Liver (tissue), 10 donors: ENCODE measurements at places on chromosomes 3 and 15. TPM values are rescaled to one million over a fixed set of nuclear protein-coding genes. Genes with fewer than 3 reads are reported as not detected.

DNA sequence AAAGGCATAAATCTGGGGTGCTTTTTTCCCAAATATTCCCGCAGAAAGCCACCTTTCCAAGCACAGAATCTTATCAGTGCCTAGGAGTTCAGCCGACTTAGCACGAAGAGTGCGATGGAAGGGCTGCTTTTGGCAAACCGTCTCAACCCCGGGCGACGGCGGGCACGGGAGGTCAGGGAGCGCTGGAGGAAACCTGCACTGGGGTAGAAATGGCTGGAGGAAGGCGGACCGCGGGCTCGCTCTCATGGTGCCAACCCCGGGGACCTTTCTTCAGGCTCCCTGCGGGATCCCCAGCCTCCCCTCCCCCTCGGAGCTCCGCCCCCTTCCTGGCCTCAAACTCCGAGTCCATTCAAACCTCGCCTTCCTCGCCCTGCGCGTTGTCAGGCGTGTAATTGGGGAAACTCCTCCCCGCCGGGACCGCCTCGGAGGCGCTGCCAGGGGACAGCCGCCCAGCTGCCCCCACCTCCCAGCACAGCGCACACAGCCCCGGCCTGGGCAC lies at the start of gene GABRG3:
Gene GABRG3, plus strand, starts transcription at position 470 of the 499 bp plus-strand sequence.
- H3K27me3 ChIP-seq: peaks cover 3% of the 10 kb centered on the region
- no peaks in the 10 kb centered on the region for H3K36me3 ChIP-seq
- H3K27ac ChIP-seq: no peak within 1 kb of the TSS
- DNase-seq: no peak
- no peaks in the 10 kb centered on the region for H3K4me1 ChIP-seq
- no peak within 1 kb of the TSS for H3K4me3 ChIP-seq

Gene PLA2G4D
- not detected for total RNA-seq

DNA sequence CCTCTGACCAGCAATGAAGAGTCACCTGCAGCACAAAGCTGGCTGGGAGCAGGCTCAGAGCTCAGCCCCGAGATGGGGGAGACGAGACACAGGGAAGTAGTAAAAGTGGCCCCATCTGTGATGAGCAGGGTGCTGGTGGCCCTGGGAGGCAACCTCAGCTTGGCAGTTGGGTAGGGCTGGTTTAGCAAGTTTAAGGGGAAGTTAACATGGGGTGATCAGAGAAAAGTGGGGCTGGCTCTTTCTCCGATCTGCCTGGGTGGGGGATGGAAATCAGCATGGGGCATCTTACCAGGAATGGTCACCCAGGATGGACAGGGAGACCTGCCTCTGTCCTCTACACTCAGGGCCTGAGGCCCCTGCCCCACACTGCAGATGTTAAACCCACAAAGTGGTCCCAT lies 29.9 kb upstream of the SFMBT1 start:
- DNase-seq: no peak
- no peak overlapping the region for H3K27ac ChIP-seq
- no peaks in the 10 kb centered on the region for H3K36me3 ChIP-seq
- H3K27me3 ChIP-seq: no peaks in the 10 kb centered on the region

DNA sequence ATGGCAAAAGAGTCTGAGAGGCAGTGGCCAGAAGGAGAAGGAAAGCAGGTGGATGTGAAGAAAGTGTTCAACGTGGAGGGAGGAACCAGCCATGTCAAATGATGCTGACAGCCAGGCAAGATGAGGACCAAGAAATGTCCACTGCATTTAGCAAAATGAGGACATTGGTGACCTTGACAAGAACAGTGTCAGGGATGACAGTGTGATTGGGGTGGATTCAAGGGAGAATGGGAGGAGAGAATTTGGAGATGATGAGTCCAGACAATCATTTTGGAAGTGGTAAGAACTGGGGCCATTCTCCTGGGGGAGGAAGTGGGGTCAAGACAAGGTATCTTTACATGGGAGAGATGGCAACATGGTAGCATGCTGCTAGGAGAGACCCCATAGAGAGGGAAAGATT lies 47.4 kb downstream of the CPN2 start:
- no peaks in the 10 kb centered on the region for H3K36me3 ChIP-seq
- no peaks in the 10 kb centered on the region for H3K4me1 ChIP-seq
- no peaks in the 10 kb centered on the region for H3K27me3 ChIP-seq

DNA sequence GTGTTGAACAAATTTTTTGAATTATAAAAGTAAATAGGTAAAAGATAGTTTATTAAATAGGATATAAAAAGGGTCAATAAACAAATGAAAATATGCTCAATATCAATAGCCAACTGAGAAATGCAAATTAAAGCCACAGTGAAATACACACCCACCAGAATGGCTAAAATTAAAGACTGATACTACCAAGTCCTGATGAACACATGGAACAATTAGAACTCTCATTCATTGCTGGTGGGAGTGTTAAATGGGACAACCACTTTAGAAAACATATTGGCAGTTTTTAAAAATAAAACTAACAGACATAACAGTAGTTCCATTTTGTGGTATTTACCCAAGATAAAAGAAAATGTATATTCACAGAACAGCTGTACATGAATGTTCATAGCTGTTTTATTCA lies 41.2 kb downstream of the CCDC32 start:
- no peaks in the 10 kb centered on the region for H3K36me3 ChIP-seq
- DNase-seq: no peak
- peaks cover 2% of the 10 kb centered on the region for H3K4me1 ChIP-seq
- H3K27ac ChIP-seq: no peak overlapping the region

Gene PLA2G4E
- not detected for total RNA-seq

DNA sequence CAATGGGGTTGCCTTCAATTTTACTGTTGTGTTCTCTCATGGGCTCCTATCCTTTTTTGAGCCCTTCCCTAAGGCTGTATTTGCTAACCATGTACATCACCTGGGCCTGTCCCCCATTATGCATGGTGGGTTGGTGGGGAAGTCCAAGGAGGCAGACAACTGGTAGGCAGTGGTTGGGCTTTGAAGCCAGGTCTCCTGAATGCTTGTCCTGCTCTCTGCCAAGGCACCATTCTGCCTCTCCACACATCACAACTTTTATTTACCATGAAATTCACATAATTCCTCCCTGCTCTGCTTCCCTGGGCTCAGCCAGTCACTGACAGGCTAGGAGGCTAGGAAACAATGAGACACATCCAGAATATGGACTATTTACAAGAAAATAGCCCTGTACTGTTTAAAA lies 41.0 kb upstream of the COPB2 start:
- no peak overlapping the region for H3K4me3 ChIP-seq
- DNase-seq: no peak
- no peaks in the 10 kb centered on the region for H3K27me3 ChIP-seq
- H3K27ac ChIP-seq: no peak overlapping the region

Gene GLDN
- 0.50 TPM for total RNA-seq

DNA sequence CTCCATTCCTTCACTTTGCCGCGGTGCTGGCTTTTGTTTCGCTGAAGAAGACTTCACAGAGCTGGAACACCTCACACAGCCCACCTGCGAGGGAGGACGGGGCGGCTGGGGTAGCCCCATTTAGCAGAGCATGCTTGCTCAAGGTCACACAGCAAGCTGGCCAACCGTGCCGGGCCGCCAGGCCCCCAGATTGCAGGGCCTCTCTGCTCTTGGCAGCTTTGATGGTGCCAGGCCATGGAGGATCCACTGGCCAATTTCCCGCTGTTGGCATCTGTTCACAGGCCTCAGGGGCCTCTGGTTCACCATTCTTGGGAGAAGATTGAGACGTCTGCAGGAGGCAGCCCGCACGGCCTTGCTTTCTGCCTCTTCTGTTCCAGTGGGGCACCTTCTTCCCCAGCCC lies 77.9 kb upstream of the LINGO1 start:
- no peaks in the 10 kb centered on the region for H3K27me3 ChIP-seq
- no peaks in the 10 kb centered on the region for H3K36me3 ChIP-seq
- no peak overlapping the region for H3K4me3 ChIP-seq
- H3K4me1 ChIP-seq: no peaks in the 10 kb centered on the region
- no peak for DNase-seq
- no peak overlapping the region for H3K27ac ChIP-seq

Gene OSTN
- not detected for total RNA-seq

Gene CX3CR1
- 0.33 TPM for total RNA-seq

- no peaks in the 10 kb centered on the region for H3K36me3 ChIP-seq
- H3K27me3 ChIP-seq: no peaks in the 10 kb centered on the region
- no peak overlapping the region for H3K4me3 ChIP-seq
- H3K27ac ChIP-seq: no peak overlapping the region
- no peaks in the 10 kb centered on the region for H3K4me1 ChIP-seq
These were observed 310.2 kb downstream of the TBC1D5 start for GRCh38 chr3:17432236-17432635.

- H3K27me3 ChIP-seq: no peaks in the 10 kb centered on the region
- H3K27ac ChIP-seq: no peak overlapping the region
- no peaks in the 10 kb centered on the region for H3K36me3 ChIP-seq
- no peak overlapping the region for H3K4me3 ChIP-seq
- H3K4me1 ChIP-seq: peaks cover 8% of the 10 kb centered on the region
These were observed 73.6 kb upstream of the CGNL1 start for GRCh38 chr15:57302640-57303257.

Gene PIERCE2
- not detected for total RNA-seq

DNA sequence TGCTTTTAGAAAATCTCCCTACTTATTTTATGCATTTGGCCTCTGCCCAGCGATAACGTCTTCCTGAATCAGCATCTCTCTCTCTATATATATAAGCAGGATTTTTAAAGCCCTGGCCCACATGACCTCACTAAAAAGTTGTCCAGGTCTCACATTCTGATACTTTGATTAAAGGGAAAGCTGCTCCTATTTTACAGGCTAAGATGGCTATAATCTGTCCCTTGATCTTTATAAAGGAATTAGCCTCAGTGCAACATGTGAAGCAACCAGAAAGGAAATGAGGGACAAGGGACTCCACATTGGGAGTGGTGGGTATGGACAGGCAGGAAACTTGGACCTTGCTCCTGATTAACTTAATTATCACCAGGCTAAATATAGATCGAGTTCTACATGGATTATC lies 25.6 kb upstream of the MUC13 start:
- H3K27me3 ChIP-seq: no peaks in the 10 kb centered on the region
- H3K4me3 ChIP-seq: no peak overlapping the region
- no peaks in the 10 kb centered on the region for H3K36me3 ChIP-seq
- no peak overlapping the region for H3K27ac ChIP-seq
- no peaks in the 10 kb centered on the region for H3K4me1 ChIP-seq

DNA sequence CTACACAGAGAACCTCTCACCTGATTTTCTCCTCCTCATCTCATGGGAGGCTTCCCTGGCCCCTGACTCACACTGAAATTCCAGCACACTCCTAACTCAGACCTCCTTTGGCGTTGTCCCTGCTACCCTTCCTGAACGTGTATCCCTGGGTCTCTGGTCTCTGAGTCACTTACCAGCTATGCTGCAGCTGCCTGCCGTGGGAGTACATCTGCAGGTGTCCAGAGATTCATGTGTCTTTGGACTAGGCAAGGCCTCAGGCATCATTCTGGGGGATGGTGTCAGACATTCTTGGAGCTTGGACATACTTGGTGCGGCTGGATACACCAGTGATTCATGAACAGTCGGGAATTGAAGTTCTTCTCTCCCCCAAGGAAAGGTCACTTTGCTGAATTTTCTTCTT lies 148.8 kb upstream of the TRIM42 start:
- no peaks in the 10 kb centered on the region for H3K4me1 ChIP-seq
- H3K27ac ChIP-seq: no peak overlapping the region
- DNase-seq: no peak

- H3K27ac ChIP-seq: no peak overlapping the region
- DNase-seq: no peak
- no peaks in the 10 kb centered on the region for H3K4me1 ChIP-seq
- no peak overlapping the region for H3K4me3 ChIP-seq
- H3K36me3 ChIP-seq: no peaks in the 10 kb centered on the region
- no peaks in the 10 kb centered on the region for H3K27me3 ChIP-seq
These were observed 40.3 kb upstream of the ZBED2 start for GRCh38 chr3:111635403-111635802.

Gene TMEM212
- total RNA-seq: not detected
